ENCODE measurements at places on chromosomes 2 and 18.

- peak; percentile 54 for DNase-seq
Measured at GRCh38 chr2:44244135-44244871, 31.0 kb upstream of the SLC3A1 start.

DNA sequence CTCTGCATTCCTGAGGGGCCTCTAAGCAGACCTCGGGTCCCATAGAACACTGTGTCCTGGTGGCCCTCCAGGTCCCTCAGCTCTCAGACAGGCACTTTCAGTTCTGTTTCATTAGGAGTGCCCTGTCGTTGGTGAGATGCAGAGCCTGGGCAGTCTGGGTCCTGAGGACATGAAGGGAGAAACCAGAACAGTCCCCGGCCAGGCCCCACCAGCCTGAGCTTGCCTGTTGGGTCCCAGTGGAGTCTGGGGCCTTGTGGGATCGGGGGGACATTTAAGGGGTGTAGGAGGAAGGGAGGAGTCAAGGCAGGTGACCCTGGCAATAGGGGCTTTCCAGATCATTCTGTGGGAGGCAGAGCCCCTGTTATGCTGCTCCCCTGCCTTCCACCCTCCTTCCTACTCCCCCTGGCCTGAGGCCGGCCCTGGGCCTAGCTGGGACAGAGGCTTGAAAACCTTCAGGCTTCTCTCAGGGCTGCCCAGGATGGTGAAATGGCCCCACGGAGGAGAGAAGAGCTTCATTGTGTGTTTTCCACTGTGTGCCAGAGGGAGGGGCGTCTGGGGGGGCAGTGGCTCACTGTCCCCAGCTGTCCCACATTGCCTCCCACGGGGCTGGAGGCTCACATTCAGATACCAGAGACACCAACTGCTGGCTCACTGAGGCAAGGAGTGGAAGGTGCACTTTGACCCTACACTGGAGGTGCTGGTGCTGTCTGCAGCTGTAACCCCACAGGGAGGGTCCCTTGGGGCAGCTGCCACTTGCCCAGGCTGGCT is 26.6 kb upstream of the CATIP start:
- DNase-seq, result no peak

- DNase-seq, result no peak
Measured at GRCh38 chr2:205836477-205837221, 154.3 kb downstream of the NRP2 start.

- DNase-seq, result no peak
Measured at GRCh38 chr2:226622484-226622883, 177.1 kb downstream of the IRS1 start.

- DNase-seq, result no peak
Measured at GRCh38 chr18:24995056-24995455, 356.9 kb downstream of the ZNF521 start.

DNA sequence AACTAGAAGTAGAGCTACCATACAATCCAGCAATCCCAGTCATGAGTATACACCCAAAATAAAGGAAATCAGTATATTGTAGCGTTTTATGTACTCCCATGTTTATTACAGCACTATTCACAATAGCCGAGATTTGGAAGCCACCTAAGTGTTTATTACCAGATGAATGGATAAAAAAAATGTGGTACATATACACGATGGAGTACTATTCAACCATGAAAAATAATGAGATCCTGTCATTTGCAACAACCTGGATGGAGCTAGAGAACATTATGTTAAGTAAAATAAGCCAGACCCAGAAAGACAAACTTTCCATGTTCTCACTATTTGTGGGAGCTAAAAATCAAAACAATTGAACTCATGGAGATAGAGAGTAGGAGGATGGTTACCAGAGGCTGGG is 131.9 kb downstream of the TMEM131 start:
- no peak for DNase-seq

DNA sequence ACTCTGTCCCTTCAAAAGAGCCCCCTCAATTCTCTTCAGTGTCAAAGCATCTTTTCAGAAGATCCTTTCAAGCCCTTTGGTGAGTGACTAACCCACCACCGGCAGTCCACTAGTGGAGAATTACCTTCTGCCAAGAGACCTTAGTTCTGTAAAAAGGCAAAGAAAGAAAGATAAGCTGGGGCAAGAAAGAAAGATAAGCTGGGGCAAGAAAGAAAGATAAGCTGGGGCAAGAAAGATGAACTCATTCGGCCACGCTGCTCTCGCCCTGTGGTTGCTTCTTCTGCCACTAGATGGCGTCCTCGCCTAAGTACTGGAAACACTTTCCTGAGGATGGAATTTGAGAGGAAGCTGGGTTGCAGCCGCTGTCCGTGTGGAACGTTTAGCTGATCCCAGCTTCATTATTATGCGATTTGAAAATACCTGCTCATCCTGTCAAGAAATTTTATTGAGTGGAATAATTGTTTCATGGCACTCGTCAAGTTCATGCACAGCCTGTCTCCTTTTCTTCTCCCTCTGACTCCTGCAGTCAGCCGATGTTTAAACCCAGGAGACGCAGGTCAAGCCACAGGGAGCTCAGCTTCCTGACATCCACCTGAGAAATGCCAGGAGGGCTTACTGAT is 17.3 kb upstream of the ANXA4 start:
- DNase-seq, result peak; percentile 74

DNA sequence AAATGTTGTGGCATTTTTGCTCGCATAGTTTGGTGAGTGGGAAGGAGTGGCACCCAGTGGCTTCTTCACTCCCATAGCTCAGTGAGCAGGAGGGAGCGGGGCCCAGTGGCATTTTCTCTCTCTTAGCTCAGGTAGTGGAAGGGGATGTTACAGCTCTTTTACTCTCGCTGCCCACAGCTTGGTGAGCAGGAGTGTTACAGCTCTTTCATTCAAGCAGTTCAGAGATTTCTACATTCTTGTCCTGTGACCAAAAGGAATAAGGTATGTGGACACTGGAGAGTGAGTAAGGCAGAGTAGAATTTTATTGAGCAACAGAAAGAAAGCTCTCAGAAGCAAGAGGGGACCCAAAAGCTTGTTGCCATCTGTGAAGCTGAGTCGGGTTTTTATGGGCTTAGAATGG is 192.4 kb downstream of the SPAG16 start:
- no peak for DNase-seq

- no peak for DNase-seq
Measured at GRCh38 chr2:63862806-63863205, 21.1 kb downstream of the UGP2 start.

DNA sequence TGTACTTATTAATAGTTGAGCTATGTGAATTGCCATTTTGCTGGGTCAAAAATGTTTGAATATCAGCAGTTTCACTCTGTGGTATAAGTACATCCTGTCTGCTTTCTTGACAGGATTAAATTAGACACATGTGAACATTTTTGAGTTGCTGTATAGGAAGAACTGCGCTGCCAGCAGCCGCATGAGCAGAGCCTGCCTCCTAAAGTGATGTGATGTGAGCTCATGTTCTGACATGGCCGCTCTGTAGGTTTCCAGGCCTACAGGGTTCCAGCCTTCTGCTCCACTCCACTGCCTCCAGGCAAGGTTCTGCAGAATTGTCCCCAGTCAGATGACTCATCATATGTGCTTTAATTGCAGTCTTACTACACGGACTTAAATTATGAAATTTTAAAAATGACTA is 119.7 kb upstream of the NFATC1 start:
- DNase-seq, result no peak

- DNase-seq, result no peak
Measured at GRCh38 chr2:192159736-192160135, 35.0 kb downstream of the TMEFF2 start.

- no peak for DNase-seq
Measured at GRCh38 chr2:70328921-70329561, 27.2 kb upstream of the FAM136A start.

DNA sequence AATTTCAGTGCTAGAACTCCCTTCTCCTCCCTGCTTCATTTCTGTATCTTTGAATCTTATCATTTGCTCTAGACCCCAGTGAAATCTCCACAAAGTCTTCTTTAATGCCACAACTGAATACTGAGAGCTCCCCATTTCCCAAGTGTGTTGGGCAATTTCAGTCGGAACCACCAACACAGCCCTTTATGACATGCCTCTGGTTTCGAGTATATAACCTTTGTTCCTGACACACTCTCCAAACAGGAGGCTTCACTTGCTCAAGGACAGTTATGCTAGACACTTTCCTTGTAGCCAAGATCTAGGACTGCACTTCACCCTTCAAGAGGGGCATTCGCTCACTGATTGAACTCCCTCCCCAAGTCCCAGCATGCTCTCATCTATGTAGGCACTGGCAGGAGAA is 18.6 kb upstream of the TTR start:
- DNase-seq, result no peak

GRCh38 chr2:67186871-67187270 is 210.3 kb upstream of the ETAA1 start:
- no peak for DNase-seq

- no peak for DNase-seq
Measured at GRCh38 chr2:3179208-3179607, 198.4 kb downstream of the EIPR1 start.

DNA sequence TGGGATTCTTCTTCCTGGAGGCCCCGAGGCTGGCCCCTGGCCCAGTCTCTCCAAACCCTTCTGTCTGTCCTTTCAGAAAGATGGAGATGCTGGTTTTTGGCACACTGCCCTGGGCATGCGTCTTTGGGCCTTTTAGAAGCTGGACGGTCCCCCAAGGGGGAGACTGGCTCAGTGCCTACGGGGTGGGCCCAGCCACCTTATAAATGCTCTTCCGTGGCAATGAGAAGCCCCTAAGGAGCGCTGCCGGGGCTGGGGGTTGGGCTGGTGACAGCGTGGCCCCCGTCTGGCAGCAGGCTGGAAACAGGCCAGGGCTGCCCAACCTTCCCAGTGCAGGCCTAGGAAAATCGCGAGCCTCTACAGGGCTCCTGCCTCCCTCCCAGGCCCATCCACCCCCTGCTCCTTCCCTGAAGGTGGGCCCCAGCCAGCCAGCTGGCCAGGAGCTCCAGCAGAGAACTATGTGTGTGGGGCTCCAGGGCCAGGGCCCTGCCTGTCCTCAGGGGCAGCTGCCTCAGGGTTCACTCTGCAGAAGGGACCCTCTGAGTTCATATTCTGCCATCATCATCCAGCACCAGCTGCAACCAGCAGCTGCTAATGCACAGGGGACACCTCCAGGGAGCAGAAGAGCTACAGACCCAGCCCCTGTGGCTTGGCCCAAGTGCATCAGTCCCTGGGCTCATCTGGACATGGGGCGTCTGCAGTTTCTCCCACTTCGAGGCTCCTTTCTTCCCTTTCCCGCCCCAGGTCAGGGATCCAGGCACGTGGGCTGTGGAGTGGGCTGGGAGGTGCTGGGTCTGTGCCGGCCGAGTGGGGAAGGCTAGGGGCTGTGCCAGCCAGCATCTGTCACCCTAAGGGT is 107.6 kb upstream of the OTOS start:
- DNase-seq, result no peak

GRCh38 chr2:226581661-226582060 is 218.0 kb downstream of the IRS1 start:
- DNase-seq, result no peak

GRCh38 chr2:213306316-213306942 is 22.2 kb downstream of the SPAG16 start:
- no peak for DNase-seq

GRCh38 chr2:119468154-119468955 is 36.7 kb downstream of the TMEM37 start:
- DNase-seq, result no peak

- DNase-seq, result no peak
Measured at GRCh38 chr2:48674933-48675332, 57.3 kb downstream of the GTF2A1L start.

DNA sequence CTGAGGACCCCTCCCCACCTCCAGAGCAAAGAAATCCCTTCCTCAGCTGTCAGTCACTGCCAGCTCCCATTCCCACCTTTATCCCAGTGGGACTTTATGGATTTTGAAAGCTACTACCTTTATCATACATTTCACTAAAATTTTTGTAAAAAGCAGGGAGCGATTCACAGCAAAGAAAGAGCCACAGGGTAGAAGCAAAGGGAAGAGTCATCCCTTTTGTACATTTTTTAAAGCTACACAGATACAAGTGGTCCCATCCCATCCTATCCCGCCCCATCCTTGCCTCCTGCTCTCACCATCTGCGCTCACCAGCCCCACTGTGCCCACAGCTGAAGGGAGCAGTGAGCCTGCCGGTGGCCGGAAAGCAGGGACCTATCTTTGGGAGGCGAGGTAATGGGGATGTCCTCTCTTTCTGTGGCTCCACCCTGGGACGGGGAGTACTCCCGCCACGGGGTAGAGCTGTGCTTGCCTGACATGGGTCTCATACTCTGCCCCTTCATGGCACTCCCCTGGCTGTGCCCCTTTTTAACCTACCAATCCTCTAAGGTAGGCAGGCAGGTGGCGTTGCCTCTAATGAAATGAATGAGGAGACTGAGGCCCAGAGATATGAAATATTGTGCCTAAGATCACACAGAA is 13.2 kb downstream of the SH2D6 start:
- no peak for DNase-seq

DNA sequence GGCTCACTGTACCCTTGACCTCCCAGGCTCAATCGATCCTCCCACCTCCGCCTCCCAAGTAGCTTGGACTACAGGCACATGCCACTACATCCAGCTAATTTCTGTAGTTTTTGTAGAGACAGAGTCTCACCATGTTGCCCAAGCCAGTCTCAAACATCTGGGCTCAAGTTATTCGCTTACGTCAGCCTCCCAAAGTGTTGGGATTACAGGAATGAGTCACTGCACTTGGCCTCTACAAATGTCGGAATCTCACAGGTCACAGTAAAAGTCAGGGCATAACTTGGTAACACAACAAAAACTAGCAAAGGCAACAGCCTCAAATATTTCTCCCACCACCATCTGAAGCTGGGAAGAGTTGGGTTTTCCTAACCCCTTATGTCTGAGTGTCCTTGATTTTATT is 25.3 kb downstream of the SCG2 start:
- no peak for DNase-seq

DNA sequence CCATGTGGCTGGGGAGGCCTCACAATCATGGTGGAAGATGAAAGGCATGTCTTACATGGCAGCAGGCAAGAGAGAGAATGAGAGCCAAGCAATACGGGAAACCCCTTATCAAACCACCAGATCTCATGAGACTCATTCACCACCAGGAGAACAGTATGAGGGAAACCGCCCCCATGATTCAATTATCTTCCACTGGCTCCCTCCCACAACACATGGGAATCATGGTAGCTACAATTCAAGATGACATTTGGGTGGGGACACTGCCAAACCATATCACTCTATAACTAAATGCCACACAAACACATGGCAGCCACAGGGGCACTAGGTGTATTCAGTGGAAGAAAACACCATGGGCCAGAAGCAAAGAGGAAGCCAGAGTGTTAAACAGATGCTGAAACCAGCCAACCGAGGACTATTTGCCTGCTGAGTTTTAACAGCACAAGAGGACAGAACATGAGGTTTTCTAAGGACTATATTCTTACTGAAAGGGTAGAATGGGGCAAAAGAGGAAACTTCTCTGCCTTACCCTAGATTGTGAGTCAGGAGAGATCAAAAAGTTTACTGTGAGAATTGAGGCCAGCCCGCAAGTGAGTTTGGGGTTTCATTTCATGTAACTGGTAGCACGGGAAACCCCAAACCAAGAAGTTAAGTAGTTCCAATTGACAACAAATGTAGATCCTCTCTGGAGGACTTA is 49.2 kb downstream of the SIGLEC15 start:
- DNase-seq, result peak; percentile 65

DNA sequence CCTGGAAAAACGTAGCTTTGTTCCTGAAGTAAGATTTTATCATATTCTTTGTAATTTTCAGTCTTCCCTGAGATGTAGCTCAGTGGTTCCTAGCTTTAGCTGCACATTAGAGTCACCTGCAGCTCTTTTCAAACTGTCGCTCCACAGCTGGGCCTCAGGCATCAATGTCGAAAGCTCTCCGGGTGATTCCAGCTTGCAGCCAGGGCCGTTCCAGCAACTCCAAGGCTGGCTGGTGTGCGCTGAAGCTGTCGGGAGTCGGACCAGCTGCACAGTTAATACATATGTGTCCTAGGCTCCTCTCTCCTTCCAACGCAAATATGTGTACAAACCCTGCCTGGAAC is 609 bp upstream of the ZNF2 start:
- no peak for DNase-seq

Measured in central memory CD4-positive, alpha-beta T cell (primary cell).